ENCODE measurements at places on chromosomes 3 and 15.
A peak's percentile ranks its signal among the peaks of the same experiment; 100 is the strongest.

GRCh38 chr3:71942432-71943187 is 157.7 kb upstream of the PROK2 start:
- no peak for DNase-seq

DNA sequence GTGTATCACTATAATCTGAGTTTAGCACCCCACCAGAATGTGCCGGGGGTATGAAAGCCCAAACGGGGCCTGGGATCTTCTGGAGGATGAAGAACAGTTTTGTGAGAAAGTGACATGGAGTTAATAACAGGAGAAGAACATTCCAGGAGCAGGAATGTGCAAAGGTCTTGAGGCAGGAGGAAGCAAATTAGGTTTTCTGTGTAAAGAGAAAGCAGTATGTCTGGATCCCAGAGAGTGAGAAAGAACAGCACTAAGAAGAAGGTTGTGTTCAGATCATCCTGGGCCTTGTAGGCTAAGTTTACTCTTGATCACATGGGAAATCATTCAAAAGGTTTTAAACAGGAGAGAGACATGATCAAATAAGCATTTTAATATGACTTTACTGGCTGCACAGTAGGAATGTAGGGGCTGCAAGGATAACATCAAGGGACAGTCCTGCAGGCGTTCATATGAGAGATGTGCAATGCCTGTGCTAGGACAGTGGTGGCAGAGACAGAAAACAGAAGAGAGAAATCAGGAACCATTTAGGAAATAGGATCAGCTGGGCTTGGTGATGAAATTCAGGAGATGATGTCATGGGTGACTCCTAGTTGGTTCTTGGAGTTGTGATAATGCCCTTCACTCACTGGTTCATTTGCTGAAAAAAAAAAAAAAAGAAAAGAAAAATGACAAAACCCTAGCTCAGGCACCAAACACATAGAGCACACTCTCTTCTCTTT is 113.5 kb downstream of the TNIK start:
- DNase-seq, result no peak

- no peak for DNase-seq
These were observed 76.9 kb downstream of the TIMP4 start for GRCh38 chr3:12081826-12082225.

DNA sequence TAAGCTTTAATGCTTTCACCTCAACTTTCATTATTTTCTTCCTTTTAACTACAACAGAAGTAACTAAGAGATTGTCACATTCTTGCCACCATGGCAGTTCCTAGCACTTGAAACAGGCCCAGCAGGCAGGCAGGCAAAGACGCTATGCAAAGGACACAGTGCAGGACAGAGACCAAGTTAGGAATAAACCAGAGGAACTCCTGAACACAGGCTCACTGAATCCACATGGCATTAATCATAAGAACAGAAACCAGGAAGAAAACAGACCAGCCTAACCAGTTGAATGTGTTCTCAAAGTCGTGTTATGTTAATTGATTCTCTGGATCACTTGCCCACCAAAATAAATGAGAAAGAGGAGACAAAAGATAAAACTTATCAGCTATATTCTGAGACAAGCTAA is 397.6 kb downstream of the TBL1XR1 start:
- no peak for DNase-seq

- DNase-seq, result peak; percentile 30
These were observed 459.4 kb downstream of the GBE1 start for GRCh38 chr3:81302045-81302444.

- DNase-seq, result peak; percentile 4
These were observed 188.7 kb upstream of the LINGO1 start for GRCh38 chr15:77821188-77821958.

GRCh38 chr3:139113993-139114375 is 69.3 kb upstream of the PRR23C start:
- no peak for DNase-seq

DNA sequence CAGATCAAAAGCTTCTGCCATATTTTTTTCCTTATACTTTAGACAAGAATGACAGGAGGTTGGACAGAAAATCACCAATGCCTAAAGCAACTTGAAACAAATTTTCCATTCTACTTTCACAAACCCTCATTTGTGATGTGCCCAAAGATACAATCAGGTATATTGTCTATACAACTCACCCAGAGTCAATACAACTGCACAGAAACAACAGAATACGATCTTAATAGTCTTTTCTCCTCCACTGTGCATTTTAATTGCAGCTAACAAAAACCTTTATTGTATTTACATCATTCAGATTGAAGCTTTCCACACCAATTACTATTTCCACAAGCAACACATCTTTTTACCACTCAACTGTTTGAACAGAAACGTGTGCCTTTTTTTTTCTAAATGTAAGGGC is 80.4 kb downstream of the PLOD2 start:
- DNase-seq, result no peak

- DNase-seq, result no peak
These were observed 914.5 kb upstream of the EPHA6 start for GRCh38 chr3:95899911-95900310.

DNA sequence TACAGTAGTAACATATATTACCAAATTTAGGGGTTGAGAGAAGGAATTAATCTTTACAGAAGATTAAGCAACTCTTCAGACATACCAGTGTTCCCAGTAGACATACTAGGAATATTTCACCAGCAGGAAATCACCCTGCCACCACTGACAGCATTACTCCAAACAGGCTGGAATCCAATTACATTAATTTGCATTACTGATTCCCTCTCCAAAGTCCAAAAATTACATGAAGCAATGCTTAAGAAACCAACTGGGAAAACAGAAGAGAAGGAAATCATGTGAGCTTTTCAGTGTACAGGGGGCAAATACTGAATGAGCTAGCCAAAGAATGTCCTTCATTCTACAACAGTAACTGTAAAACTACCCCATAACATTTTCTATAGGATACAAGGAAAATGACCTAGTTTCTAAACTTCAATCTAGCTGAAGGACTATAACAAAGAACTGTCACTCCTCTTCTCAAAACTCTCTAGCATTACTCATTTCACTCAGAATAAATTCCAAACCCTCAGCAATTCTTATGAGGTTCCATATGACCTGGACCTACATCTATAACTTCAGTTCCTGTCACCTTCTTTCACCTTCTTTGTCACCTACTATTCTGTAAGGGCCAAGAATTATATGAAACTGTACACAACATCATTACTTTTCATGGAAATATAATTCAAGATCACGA is 72.7 kb downstream of the INO80 start:
- DNase-seq, result no peak

GRCh38 chr15:31328428-31328968 is 1.9 kb downstream of the KLF13 start:
- no peak for DNase-seq

GRCh38 chr3:132368962-132369361 is 48.3 kb upstream of the DNAJC13 start:
- DNase-seq, result no peak

DNA sequence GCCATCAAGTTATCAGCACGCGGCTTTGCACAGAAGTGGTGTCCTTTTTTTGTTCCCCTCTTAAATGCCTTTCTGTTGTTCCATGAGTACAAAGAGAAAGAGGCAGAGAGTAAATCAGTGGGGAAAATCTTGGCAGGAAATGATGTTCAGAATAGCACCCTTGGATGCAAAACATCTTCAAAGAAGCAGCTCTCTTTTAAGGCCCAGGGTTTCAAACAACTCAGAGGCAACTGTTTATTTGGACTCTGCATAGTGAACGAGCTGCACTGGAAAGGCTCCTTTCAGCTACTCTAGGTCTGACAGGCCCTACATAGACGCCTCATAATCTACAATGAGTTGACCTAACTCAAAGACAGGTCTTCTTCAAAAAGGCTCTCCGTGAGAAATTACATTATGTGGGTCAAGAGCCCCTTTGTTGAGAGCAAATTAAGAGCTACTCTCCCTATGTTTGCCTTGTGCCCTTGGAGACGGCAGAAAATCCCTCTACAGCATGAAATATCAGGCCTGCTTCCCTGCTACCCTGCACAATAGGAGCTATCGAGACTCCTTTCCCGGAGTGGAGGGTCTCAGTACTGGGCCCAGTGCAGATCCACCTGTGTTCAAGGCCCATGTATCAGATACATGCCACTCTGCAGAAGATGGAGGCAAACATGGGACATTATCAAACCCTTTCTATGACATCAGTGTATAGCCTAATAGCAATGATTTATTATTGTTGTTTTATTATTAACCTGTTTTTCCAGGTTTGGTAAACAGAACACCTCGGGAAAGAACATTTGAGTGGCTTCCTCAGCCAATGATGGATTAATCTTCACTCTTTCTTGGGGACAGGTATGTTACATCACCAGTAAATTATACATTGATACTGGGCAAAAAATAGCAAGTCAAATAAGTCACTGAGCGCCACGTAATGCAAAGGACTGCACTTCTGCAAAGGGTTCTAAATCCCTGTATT is 53.1 kb downstream of the HEG1 start:
- DNase-seq, result no peak

DNA sequence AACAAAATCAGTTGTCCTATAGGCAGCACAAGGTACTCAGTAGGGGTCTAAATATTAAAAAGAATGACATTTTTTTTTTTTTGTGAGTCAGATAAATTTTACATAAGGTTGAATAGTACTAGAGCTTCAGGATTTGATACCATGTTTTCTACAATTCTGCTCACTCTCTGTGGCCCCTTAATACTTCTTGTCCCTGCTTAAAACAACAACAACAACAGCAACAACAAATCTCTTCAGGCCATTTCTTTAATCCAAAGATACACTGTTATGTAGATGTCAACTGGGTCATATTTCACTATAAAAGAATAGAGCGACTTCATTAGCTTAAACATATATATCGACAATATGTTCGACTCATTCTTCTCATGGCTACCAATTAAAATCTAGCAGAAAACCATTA is 3.0 kb downstream of the IL5RA start:
- DNase-seq, result no peak

DNA sequence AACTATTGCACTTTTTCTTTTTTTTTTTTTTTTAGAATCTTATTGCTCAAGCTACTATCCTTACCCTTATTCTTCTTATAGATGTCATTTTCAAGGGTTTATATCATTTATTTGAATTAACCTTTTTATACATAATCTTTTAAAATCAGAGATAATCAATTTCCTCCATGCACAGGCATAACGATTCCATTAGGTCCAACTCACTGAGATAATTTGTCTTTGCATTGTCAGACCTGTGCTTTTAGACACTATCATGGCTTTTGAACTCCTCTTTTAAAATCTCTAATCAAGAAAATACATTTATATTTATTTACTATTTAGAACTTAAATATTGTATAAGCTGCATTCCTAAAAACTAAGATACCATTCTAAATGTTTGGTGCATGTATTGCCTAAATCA is 1454.9 kb downstream of the ZPLD1 start:
- DNase-seq, result no peak

DNA sequence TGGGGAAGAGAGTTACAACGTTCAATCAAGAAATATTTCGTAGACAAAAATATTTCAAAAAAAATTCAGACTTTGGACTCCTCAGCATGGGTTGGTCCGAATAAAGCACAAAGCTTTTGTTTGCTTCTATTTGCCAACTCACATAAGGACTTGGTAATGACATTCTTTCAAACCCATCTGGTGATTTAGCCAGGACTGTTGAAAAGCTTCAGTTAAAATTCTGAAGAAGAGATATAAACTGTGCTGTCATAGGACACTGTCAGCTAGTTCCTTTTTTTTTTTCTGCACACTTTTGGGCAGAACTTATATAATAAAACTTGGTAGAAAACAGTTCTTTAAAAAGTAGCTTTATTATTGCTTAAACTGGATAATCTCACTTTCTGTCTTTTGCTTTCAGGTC is 660.8 kb upstream of the SGO1 start:
- DNase-seq, result no peak

GRCh38 chr3:53346922-53347260 is 452 bp downstream of the DCP1A start:
- no peak for DNase-seq

DNA sequence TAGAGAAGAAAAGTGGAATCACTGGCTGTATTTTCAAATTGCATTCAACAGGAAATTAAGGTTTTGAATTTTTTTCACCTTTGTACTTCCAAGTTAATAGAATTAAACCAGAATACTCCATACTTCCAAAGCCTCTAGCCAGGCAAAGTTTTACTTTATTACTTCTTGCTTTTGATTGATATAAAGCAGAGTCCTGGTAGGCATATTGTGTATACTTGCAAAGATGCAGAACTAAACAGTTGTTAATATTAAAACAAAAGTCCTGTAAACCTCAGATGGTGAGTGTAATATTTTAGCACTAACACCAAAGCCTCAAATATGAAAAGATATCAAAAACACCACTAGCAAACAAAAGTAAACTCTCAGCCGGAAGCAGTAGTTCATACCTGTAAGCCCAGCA is 107.2 kb upstream of the C2CD4B start:
- no peak for DNase-seq

GRCh38 chr3:27659279-27660021 is 62.7 kb downstream of the EOMES start:
- peak; percentile 26 for DNase-seq

DNA sequence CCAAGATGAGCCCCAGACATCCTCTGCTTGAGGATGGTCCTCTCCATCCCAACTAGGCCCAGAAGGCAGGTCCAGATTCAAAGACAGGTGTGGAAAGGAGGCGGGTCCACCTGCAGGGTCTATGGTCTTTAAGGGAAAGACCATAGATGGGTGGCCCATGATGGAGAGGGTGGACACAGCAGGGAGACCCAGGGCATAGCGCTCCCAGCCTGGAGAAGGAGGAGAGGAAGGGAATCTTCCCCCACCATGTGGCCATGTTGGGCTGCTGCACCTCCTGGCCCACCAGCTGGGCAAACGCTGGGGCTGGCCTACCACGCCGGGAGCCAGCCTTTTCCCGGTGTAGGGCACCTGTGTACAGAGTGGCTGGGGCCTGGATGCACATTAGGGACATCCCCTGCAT is 265.2 kb upstream of the TLE3 start:
- no peak for DNase-seq

DNA sequence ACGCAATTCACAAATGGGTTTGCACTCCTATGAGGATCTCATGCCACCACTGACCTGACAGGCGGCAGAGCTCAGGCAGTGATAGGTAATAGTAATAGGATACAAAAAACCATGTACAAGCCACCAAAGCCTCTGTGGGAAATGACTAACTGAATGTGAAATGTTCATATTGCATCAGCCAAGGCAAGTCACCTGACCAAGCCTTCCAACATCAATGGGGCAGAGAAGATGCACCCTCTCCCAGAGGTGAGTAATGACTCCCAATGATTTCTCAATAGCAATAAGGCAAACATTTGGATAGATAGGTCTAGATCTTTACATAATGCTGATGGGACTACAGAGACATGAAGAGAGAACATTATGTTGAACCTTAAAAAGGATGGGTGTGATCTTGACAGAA is 14.9 kb downstream of the CNTN3 start:
- no peak for DNase-seq
